ENCODE measurements at places on chromosomes 7 and 10. TPM values are rescaled to one million over a fixed set of nuclear protein-coding genes. Genes with fewer than 3 reads are reported as not detected.

The TFPI2 gene
- 40.1 TPM for total RNA-seq

The TUBB8 gene
- not detected for total RNA-seq

GRCh38 chr10:30185916-30186315 lies 126.5 kb upstream of the JCAD start:
- H3K27me3 ChIP-seq = no peaks in the 10 kb centered on the region
- peaks cover 4% of the 10 kb centered on the region for H3K4me1 ChIP-seq
- no peak for ATAC-seq

GRCh38 chr10:30581779-30582380 lies 47.7 kb downstream of the LYZL2 start:
- no peaks in the 10 kb centered on the region for H3K36me3 ChIP-seq
- H3K4me1 ChIP-seq = peaks cover 31% of the 10 kb centered on the region
- no peak for ATAC-seq
- H3K27ac ChIP-seq = no peak overlapping the region
- H3K4me3 ChIP-seq = no peak overlapping the region

The FGFBP3 gene
- total RNA-seq = 0.50 TPM

- peaks cover 7% of the 10 kb centered on the region for H3K4me1 ChIP-seq
- H3K27me3 ChIP-seq = no peaks in the 10 kb centered on the region
- peak overlapping the region; percentile 85 for H3K27ac ChIP-seq
- ATAC-seq = peak; percentile 74
- H3K4me3 ChIP-seq = peak overlapping the region; percentile 31
These were observed 5.5 kb downstream of the TACC2 start for GRCh38 chr10:121994429-121994941.

GRCh38 chr7:64320547-64321513 lies 7.1 kb downstream of the ZNF736 start:
- H3K27me3 ChIP-seq = no peaks in the 10 kb centered on the region
- H3K4me1 ChIP-seq = no peaks in the 10 kb centered on the region
- no peak overlapping the region for H3K27ac ChIP-seq
- H3K36me3 ChIP-seq = no peaks in the 10 kb centered on the region

DNA sequence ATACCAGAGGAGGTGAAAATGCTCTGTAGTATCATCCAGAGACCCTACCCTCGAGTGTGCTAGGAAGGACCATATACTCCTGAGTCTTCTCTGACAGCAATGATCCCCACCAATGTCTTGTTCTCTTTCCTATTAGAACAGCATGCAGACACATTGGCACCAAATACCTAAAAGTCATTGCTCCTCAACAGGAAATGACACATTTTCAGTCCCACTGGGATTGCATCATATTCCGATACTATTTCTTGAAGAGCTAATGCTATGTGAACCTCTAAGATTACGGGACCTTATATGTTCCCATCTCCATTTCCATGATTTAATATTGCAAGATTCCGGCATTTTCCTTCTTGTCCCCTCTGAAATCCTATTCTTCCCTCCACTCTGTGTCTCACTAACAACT lies 177.4 kb downstream of the NRP1 start:
- H3K4me1 ChIP-seq = peaks cover 8% of the 10 kb centered on the region
- no peak overlapping the region for H3K4me3 ChIP-seq
- no peaks in the 10 kb centered on the region for H3K27me3 ChIP-seq
- no peaks in the 10 kb centered on the region for H3K36me3 ChIP-seq

GRCh38 chr10:67119651-67120050 lies 193.8 kb downstream of the LRRTM3 start:
- H3K36me3 ChIP-seq = no peaks in the 10 kb centered on the region
- no peak overlapping the region for H3K27ac ChIP-seq
- H3K4me1 ChIP-seq = no peaks in the 10 kb centered on the region
- H3K4me3 ChIP-seq = no peak overlapping the region
- H3K27me3 ChIP-seq = no peaks in the 10 kb centered on the region

The MYH16 gene
- not detected for total RNA-seq

DNA sequence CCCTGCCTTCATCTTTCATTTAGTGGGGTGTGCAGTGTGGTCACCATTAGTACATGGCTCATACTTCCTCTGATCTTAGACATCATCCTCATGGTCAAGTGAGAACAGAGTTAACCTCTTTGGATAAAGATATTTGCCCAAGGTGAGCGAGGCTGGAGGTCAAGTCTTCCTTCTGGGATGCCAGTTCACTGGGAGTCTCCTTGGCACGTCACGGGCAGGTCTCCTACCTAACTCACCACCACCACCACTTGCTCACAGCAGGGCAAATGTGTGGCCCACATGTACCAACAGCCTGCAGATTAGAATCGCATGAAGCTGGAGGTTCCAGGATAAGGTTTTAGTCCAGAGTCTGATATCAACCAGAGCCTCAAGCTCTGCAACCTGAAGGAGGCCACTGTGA lies 164.6 kb downstream of the USP6NL start:
- no peak overlapping the region for H3K27ac ChIP-seq
- no peaks in the 10 kb centered on the region for H3K36me3 ChIP-seq
- H3K4me1 ChIP-seq = no peaks in the 10 kb centered on the region

The AKR1B15 gene
- not detected for total RNA-seq
